CD4-positive, alpha-beta T cell (primary cell): ENCODE measurements at places on chromosomes 16 and 17. TPM values are rescaled to one million over a fixed set of nuclear protein-coding genes. Genes with fewer than 3 reads are reported as not detected.

DNA sequence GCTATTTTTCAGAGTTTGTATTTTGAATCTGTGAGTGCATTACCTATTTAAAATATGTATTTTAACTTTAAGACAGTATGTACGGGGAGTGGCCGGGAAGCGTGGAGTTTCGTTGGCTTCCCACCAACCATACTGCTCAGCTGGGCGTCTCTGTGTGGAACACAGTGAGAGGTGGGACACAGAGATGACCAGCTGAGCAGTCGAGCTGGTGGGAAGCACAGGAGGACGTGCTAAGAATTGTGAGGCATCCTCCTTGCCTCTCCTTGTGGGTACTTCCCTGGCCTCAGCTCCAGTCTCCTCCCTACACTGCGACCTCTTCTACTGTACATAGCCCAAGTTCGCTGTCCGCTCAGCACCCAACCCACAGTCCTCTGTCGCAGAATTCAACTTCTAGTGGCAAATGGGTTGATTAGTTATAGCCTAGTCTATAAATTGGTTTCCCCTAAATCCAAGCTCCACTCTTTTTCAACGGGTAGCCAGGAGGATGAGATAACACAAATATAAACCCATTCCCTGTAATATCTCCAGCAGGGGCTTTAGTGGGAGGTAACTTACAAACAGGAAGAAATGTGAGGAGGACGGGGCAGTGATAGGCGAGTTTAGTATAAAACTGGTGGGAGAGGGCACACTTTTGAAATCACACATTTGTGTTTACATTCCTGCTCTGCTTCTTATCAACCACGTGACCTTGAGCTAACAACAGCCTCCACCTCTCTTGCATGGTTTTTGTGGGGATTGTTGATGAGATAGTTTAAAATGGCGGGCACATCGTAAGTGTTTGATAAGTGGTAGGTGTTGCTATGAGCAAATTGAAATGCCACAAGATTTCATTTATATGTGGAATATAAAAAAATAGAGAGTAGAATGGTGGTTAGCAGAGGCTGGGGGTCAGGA lies 211.9 kb upstream of the HS3ST3A1 start:
- DNase-seq: no peak

DNA sequence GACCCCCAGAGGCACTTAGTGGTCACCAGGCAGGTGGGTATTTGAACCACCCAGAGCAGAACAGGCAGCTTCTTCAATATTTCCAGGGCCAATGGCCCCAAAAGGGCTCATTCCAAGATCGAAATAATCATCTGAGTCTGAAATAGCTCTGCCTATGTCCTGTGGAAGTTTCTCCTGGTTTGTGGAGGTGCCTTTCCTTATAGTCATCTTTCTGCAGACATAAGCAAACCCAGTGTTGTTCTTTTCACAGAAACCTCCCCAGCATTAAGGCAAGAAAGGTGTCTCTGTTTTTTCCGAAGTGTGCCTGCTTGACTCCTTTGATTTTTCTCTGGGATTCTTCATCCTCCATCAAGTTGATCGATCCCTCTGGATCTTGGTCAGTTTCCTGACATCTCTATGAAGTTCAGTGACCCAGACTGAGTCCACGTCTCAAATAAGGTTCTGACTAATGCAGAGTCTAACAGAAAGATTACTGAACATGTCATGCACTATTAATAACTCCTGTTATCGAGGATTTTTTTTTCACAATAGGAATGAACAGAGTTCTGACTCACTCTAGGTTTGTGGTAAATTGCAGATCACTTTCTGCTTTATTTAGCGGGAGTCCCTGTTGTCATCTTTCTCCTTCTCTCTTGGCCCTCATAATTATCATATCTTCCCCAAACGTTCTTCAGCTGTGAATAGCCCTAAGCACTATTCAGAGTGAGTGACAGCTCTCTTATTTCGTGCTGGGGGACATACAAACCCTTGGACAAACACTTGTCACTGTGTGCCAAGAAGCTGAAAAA lies 1.5 kb downstream of the LRRC3C start:
- DNase-seq: no peak

DNA sequence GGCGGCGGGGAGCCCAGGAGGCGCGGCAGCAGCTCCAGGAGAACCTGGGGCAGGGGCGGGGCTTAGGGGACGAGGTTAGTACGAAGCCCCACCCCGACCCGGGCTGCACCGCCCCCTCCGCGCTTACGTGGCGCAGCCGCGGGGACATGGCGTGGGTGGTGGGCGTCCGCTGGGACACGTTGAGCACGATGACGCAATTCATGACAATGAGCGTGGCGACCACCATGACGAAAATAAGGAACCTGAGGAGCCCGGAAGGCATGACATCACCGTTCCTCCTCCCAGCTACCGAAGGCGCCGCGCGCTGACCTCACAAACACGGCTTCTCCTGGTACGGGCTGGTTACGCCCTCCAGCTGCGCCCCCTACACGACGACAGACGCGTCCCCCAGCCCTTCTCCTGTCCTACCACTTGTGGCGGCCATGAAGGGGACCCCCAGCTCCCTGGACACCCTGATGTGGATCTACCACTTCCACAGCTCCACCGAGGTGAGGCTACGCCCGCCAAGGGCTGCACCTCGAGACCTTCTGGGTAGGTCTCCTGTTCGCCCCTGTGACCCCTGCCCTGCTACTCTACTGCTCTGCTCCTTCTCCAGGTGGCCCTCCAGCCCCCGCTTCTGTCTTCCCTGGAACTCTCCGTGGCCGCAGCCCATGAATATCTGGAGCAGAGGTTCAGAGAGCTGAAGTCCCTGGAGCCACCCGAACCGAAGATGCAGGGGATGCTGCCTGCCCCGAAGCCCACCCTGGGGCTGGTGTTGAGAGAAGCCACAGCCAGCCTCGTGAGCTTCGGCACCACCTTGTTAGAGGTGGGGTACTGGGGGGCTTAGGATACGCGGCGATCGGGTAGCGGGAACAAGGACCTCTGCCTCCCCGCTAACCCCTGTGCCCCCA lies at the start of gene C17orf107:
Gene C17orf107, plus strand, starts transcription at position 196 of the 890 bp plus-strand sequence. Its CDS starts 227 bp downstream, at position 423.
- DNase-seq: peak; percentile 91

GRCh38 chr17:77106874-77107358 lies 33.9 kb upstream of the SEC14L1 start:
- DNase-seq: no peak

Gene SPNS2
- 0.53 TPM for total RNA-seq

DNA sequence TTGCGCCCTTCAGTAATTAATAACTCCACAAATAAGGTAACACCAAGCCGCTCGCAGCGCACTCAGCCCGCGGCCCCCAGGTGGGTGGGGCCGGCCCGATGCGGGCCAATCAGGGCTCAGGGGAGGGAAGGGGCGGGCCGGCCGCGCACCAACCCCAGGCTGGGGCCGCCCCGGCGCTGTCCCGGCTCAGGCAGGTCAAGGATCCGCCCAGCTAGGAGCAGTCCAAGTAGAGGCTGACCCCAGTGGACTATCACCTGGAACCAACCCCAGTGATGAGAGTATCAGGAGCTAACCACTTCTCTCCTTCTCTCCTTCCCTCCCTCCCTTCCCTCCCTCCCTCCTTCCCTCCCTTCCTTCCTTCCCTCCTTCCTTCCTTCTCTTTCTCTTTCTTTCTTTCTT lies 110.8 kb downstream of the C16orf78 start:
- DNase-seq: peak; percentile 20

DNA sequence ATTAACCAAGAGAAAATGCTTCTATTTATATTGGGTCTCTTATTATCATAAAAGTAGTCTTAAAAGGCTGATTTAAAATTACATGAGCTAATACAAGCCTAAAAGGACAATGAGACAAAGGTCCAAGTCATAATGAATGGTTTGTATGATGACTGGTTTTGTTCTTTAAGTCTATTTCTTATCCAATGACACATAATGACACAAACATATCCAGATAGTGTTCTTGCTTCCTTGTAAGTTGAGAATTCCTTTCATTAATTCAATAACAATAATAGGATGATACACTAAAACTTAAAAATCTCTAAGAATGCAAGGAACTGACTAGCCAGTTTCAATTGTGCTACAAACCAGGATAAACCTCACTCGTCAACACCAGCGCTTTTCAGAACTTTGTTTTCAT lies 244.1 kb downstream of the CEP112 start:
- DNase-seq: no peak

GRCh38 chr16:9738690-9739089 lies 443.5 kb downstream of the GRIN2A start:
- no peak for DNase-seq

GRCh38 chr16:82004601-82005000 lies 6.7 kb downstream of the SDR42E1 start:
- DNase-seq: no peak

DNA sequence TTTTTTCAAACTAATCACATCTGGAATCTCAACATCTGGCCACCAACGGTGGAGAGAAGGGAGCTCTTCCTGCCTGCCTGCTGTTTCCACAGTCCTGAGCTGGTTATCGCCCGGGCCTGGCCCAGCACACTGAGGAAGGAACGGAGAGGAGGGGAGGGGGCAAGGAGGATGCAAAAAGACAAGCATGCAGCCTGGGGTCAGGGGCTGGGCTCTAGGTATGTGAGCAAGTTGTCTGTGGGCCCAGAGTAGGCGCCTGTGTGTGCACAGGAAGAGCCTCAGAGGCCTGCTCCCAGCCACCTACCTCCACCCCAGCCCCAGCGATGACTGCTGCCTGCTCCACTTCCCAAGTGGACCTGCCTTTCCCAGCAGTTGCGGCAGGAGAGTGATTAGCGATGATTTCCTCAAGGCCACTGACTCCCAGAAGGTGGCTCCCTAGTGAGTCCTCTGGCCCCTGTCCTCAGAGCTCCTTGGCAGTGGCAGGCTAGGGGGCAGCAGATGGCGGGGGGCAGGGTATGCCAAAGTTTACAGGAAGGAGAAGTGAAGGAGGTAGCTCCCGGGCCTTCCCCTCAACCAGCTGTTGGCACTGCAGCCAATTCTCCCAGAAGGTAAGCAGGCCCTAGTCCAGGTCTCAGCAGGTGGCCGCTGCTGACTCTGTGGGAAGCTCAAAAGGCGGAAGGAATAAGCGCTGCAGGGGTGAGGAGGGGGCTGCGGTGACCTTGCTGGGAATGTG lies 27.0 kb upstream of the RASD1 start:
- DNase-seq: no peak

DNA sequence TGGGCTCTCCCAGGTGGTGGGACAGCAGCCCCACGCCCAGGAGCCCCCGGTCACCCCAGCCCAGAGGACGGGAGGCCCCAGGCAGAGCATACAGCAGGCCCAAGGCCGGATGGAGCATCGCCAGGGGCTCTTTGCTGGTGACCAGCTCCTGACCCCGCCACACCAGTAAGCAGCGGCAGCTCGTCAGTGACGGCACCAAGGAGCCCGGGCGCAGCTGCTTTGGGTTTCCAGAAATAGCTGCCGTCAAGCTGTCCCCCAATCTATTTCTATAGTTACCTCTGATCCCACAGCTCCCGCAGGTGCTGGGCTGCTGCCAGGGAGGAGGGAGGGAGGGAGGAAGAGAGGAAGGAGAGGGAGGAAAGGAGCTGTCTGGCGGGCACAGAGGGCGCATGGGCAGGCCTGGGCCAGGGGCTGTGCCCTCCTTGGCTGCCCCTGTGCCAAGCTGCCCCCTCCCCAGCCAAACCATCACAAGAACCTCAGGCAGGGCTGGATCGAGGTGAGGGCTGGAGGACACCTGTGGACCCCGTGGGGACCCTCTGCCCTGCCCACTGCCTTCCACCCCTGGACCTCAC lies 10.8 kb upstream of the RASD1 start:
- no peak for DNase-seq

DNA sequence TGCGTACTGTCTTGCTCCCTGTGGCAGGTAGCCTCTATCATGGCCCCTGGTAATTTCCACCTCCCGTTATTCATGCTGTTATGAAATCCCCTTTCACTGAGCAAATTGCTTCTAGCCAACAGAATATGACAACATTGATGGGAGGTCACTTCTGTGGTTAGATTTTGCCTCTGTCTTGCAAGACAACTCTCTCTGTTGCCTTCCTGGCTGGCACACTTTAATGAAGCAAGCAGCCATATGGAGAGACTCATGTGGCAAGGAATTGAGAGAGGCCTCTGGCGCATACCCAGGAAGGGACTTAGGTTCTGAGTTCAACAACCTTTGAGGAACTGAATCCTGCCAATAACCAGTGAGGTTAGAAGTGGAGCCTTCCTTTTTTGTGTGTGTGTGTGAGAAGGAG lies 51.8 kb upstream of the GPRC5B start:
- DNase-seq: no peak

Gene HLF
- total RNA-seq: 4.9 TPM

- DNase-seq: no peak
These were observed 36.5 kb upstream of the C17orf78 start for GRCh38 chr17:37339321-37339720.

Gene ACSM5
- not detected for total RNA-seq

GRCh38 chr17:40559954-40560591 lies 5.2 kb downstream of the CCR7 start:
- peak; percentile 89 for DNase-seq

- no peak for DNase-seq
These were observed 6.9 kb downstream of the TEN1 start for GRCh38 chr17:75985986-75986385.

GRCh38 chr16:53369921-53370320 lies 64.3 kb upstream of the RBL2 start:
- peak; percentile 30 for DNase-seq

DNA sequence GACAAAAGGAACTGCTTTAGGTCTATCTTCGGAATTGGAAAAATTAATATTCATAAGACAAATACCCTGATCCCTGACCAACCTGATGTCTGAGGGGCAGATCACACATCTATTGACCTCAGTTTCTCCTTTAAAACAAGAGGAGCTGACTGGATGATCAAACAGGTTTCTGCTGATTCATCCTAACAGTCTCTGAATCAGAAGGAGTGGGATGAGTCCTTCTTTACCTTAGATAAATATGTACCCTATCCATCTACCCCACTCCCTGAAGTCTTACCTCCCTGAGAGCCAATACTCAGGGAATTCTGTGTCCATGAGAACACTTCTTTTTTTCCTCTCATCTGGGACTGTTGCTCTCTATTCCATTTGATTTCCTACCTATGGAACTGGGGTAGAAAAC lies 80.3 kb upstream of the CRHR1 start:
- no peak for DNase-seq

Gene KRT27
- total RNA-seq: not detected

Gene SCARF1
- total RNA-seq: 0.45 TPM

DNA sequence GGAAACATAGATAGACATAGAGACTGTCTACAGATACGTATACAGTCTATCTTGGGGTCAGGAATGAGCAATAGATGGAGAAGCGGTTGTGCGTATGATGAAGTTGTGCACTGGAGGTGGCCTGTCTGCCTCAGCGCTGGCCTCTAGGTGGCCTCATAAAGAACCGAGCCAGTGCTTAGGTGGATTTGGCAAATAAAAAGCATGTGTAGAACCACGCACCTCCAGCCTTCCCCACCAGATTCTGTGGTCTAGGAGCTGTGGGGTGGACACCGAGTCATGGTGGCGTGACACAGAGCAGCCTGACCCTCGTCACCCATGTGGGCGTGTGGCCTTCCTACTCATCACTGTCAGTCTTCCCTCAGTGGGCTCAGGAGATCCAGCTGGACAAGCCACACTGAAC lies 34.0 kb downstream of the PGS1 start:
- no peak for DNase-seq

DNA sequence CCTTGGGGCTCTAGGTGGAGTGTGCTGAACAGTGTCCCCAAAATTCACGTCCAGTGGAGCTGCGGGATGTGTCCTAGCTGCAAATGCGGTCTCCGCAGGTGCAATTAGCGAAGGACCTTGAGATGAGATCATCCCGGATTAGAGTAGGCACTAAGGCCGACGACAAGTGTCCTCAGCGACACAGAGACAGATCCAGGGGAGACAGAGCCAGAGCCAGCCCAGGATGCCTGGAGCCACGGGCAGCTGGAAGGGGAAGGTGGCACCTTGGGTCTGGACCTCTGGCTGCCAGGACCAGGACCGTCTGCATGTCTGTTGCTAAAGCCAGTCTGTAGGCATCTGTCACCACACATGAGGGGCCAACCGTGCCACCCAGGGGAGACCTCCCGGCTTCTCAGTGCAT lies 24.5 kb downstream of the SLC7A5 start:
- DNase-seq: no peak
